ENCODE measurements at places on chromosomes 5 and 9.
A peak's percentile ranks its signal among the peaks of the same experiment; 100 is the strongest.

GRCh38 chr9:127035948-127036347 lies 86.5 kb downstream of the ANGPTL2 start:
- no peak for DNase-seq

DNA sequence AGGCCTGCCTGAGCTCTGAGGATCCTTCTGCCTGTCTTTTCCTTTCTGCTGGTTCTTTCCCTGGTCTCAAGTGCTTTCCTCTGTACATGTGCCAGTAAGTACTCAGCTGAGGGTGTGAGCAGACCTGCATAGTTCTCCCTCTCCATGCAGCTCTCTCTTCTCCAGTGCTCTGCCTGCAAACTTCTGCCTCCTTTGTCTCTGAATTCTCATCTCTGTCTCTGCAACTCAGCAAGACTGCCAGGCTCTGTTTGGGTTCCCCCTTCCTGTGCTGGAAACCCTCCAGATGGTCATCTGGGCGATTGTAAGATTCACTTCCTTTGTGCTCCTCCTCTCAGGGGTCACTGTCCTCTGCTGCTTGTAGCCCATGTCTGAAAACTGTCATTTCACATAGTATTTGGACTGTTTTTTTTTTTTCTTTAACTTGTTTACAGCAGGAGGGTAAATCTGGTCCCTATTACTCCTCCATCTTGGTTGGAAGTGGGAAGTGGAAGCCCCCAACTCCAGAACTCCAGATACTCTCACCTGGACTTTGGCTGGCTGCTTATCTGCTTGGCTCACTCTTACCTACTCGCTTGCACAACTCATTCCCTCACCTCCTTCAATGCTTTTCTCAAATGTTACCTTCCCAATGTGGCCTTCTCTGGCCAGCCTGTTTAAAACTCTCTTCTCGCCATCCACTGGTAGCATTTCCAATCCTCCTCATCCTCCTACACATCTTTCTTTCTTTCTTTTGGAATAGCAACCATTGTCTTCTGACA lies 175.3 kb upstream of the TBC1D2 start:
- no peak for DNase-seq

GRCh38 chr9:92064711-92065110 lies 50.5 kb downstream of the SPTLC1 start:
- DNase-seq, result no peak

DNA sequence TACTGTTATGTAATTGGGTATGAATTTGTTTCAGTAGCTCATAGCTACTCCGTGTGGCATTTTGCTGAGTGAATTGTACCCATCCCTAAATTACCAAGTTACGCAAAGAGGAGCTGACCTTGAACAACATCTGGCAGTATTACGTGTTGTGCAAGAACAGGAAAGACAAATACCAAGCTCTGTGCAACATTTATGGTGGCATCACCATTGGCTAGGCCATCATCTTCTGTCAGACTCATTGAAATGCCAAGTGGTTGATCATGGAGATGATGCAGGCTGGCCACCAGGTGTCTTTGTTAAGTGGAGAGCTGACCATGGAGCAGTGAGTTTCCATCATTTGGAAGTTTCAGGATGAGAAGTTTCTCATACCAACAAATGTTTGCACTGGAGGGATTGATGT lies 15.0 kb downstream of the ZSWIM6 start:
- no peak for DNase-seq

GRCh38 chr9:91837981-91838731 lies 111.9 kb downstream of the ROR2 start:
- DNase-seq, result no peak

- DNase-seq, result no peak
Observed at GRCh38 chr5:133494923-133495246, 117.5 kb downstream of the FSTL4 start.

- no peak for DNase-seq
Observed at GRCh38 chr5:156312897-156313694, 13.9 kb upstream of the SGCD start.

DNA sequence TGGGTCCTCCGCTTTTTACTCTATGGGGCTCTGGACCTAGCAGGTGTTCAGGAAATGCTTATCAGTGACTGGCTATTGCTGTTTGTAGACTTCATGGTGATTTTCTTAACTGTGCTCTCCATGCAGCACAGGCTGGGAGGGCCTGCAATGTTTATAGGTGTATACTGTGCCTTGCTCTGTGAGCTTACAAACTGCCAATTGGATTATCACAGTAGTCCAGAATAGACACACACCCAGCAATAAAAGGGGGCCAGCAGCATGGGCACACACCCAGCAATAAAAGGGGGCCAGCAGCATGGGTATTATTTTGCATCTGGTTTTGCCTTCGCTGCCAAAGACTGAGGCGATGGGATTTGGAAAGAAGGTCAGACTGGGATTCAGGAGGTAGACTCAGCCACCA lies 100.0 kb downstream of the CRB2 start:
- no peak for DNase-seq

- DNase-seq, result no peak
Observed at GRCh38 chr5:150286820-150287219, 2.8 kb downstream of the CAMK2A start.

DNA sequence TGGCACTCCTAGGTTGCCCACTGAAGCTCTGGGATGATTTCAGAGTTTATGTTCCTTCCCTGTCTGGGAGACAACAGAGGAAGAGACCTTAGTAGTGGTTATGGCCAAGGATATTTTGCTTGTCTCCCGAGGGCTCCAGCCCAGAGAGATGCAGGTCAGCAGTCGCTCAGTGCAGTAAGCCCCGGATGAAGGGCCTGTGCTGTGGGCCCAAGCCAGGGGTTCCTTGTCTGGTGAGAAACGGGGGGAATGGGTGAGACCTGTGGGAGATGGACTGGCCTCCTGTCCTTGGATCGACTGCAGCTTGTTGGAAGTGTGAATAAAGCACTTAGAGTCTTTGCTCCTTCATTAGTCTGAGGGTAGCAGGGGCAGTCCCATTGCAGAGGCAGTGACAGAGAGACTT lies 260.7 kb upstream of the RIOK2 start:
- DNase-seq, result no peak

- no peak for DNase-seq
Observed at GRCh38 chr5:55626790-55627189, 85.3 kb downstream of the SLC38A9 start.

GRCh38 chr5:75584641-75585040 lies 26.6 kb upstream of the ANKDD1B start:
- DNase-seq, result no peak

DNA sequence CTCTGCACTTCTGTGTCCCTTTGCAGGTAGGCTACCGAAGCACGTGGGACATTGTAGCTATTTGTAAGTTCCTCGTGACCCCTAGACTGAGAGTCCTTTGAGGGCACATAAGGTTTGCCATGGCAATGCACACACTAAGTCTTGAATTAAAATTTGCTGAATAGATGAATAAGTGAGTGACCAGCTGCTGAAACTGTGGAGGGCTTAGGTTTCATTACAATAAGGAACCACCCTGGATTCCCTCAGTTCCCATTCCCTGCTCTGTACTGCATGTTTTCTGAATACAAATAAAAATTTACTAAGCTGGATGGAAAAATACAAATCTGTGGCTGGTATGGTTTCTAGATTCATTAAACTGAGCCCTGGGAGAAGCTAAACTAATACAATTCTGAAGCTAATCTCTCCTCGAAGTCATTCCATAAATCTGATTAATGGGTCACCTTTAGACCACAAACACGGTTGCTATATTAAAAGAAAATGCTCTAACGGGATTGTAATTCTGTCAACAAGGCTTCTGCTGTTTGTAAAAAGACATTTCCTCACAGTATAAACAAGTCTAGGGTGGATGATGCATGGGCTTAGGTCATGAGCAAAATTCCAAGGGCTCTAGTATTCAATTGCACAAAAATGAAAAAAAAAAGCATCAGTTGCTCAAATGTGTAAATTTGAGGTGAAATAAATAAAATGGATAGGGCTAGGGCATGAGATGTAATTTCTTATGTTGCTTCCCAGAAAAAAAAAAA lies 172.3 kb downstream of the ATP10B start:
- DNase-seq, result no peak

GRCh38 chr5:81506900-81507588 lies 113.1 kb upstream of the ACOT12 start:
- DNase-seq, result peak; percentile 2

GRCh38 chr9:840343-840742 lies 1.2 kb upstream of the DMRT1 start:
- no peak for DNase-seq

- no peak for DNase-seq
Observed at GRCh38 chr9:89593727-89594427, 10.9 kb upstream of the GADD45G start.

GRCh38 chr9:97220894-97221477 lies 86.5 kb upstream of the CCDC180 start:
- no peak for DNase-seq

GRCh38 chr5:106380736-106381135 lies 1290.0 kb downstream of the EFNA5 start:
- no peak for DNase-seq

DNA sequence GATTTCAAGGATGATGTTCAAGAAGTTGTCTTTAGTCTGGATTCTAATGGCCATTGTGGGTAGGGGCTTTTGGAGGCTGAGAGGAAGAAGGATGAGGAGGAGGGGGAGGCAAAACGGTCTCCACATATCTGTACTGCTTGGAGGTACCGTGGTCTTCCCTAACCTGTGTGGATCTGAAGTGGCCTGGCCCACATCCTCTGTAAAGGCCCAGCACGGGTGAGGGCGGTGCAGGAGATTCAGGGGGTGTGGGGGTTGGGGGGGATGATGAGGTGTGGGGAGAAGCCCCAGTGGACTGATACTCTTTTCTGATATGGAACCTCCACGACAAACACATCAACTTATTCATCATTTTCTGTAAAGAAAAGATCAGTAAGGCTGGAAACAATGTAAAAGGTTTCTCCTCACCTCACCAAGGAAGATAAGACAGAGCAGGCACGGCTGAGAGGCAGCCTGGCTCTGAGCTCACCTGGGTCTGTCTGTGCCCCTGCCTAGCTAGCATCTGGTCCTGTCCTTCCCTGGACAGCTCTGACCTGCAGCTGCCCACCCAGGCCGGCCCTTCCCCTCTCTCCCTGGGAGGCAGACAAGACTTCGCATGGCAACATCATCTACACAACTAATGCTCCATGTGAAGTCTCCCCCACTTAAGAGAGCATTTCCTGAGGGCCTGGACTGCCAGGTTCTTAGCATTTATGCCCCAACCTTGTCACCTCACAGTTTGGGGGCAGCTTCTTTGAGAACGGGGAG lies 5.6 kb upstream of the IL3 start:
- no peak for DNase-seq

GRCh38 chr9:6506571-6506970 lies 93.6 kb downstream of the UHRF2 start:
- no peak for DNase-seq

Measured in T1000 (cell line).